Renal pelvis (tissue), 12 donors: ENCODE measurements at places on chromosomes 3 and 15. TPM values are rescaled to one million over a fixed set of nuclear protein-coding genes. Genes with fewer than 3 reads are reported as not detected.

CHDH gene
- 10.6 TPM for polyA plus RNA-seq

CD200R1 gene
- 0.64 TPM for polyA plus RNA-seq

PRSS50 gene
- 2.6 TPM for polyA plus RNA-seq

GPR62 gene
- polyA plus RNA-seq = 0.74 TPM

CHRFAM7A gene
- 1.5 TPM for polyA plus RNA-seq

SEMA3F gene
- polyA plus RNA-seq = 87.7 TPM

GRCh38 chr3:38555926-38556325 is 59.8 kb downstream of the EXOG start:
- DNase-seq = no peak

GRCh38 chr3:188124184-188124583 is 29.8 kb upstream of the LPP start:
- DNase-seq = no peak
